ENCODE measurements at places on chromosomes 5 and 9.

DNA sequence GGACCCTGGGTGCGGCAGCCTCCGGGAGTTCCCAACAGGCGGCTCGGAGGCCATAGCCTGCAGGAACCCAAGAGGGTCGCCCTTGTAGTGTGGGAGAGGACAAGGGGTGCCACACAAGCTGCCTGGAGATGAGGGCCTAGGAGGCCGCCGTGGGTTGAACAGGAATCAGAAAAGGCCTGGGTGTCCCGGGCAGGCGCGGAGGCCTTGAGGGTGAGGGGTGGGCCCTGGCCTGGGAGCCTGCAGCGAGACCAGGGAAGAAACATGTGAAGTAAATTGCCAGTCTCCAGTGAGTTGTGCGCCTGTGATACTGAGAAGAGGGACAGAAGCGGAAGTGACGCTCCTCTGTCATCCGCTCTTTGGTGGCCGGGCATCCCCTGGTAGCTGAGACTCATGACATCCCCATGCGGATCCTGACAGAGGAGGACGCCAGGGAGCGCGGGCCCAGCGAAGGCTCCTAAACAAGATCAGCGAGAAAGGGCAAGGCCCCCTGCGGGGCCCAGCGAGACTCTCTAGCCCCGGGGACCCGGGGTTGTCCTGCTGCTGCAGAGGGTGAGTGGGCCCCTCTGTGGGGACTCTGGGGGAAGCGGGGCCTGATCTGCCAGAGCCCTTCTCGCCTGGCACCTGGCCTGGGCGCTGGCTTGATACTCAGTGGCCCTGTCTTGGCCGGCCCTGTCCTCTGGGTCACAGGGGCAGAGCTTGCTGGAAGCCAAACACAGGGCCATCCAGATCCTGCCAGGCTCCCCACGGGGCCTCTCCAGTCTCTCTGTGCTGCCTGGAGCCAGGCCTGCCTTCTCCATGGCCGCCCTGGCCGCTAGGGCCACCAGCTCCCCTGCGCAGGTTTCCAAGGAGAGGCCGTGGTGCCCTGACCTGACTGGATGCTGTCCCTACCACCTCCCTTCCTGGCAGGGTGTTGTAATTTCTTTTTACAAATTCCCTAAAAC lies 788.4 kb downstream of the TLE4 start:
- DNase-seq: no peak

- no peak for DNase-seq
Observed at GRCh38 chr5:172322028-172322965, 38.7 kb upstream of the UBTD2 start.

DNA sequence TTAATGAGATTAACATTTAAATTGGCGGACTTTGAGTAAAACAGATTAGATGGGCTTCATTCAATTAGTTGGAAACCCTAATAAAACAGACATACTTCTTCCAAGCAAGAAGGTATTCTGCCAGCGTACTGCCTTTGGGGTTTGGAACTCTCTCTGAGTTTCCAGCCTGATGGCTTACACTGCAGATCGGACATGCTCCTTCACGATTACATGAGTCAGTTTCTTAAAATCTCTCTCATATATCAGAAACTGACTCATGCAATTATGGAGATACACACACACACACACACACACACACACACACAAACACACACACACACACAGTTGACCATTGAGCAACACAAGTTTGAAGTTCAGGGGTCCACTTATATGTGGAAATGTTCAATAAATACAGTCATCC lies 789.4 kb downstream of the CDH12 start:
- DNase-seq: no peak

DNA sequence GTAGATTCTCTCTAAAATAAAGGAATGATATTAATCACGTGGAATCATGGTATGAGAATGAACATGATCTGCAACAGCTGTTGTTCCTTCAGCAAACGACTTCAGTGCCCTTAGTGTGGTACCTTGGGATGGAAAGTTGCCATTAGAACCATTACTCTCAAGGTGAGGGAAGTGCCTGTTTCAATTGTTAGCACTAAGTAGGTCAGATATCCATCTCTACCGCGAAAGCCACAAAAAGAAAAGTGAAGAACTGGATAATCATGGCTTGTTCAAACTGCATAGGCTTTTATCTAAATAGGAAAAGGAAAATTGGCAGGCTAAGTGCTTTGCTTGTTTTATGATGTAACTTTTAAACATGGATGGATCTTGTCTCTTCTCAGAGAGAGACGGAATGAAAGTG lies 380.7 kb downstream of the MRPS30 start:
- DNase-seq: no peak

DNA sequence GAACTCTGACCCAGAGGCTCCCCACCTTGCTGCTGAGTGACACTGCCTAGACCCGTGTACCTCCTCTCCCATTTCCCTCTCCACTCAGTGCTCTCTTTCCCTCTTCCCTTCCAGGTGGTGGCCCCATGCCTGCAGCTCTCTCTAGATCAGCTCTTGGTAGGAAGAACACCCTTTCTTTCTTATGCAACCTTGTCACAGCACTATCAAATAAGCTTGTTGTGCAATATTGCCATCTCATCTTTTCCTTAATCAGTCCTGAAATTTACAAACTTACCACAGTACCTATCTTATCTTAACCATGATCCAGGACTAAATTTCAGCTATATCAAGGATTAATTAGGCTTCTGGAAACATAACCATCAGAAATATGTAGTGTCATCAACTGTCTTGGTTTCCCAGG lies 88.6 kb downstream of the ZFAND5 start:
- DNase-seq: no peak

- DNase-seq: no peak
Observed at GRCh38 chr9:135857843-135858242, 49.5 kb downstream of the CAMSAP1 start.

GRCh38 chr9:81690251-81690851 lies 1.0 kb upstream of the TLE1 start:
- DNase-seq: no peak

- no peak for DNase-seq
Observed at GRCh38 chr5:73748510-73749400, 122.8 kb downstream of the ARHGEF28 start.

- no peak for DNase-seq
Observed at GRCh38 chr9:27538647-27539046, 9.0 kb upstream of the MOB3B start.

DNA sequence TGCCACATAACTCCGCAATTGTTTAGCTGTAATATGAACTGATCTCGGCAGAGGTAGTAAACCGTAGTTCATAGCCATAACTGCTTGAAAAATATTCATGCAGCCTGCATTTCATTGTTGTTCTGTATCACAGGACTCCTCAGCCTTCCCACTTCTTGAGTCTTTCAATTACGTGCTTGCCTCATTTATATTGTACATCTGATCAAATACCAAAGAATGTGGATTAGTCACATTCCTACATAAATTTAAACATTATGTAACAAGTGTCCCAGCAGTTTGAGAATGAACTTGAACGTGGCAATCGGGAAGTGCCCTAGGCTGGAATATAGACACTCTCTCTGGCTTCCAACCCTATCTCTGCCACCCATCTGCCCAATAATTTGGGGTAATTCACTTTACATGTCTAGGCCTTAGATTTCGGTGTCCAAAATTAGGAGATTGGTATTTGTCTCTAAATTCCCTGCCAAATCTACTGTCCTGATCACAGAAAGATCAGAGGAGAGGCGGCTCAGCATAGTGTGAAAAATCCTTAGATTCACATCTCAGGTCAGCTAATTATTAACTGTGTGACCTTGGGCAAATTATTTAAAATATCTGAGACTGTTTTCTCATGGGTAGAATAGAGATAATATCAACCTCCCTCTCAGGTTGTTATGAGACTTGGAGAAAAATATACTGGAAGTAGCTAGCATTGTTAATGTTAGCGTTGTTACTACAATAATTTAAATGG lies 215.1 kb upstream of the RFX3 start:
- DNase-seq: no peak

GRCh38 chr9:93659044-93659836 lies 82.9 kb downstream of the PHF2 start:
- DNase-seq: no peak

DNA sequence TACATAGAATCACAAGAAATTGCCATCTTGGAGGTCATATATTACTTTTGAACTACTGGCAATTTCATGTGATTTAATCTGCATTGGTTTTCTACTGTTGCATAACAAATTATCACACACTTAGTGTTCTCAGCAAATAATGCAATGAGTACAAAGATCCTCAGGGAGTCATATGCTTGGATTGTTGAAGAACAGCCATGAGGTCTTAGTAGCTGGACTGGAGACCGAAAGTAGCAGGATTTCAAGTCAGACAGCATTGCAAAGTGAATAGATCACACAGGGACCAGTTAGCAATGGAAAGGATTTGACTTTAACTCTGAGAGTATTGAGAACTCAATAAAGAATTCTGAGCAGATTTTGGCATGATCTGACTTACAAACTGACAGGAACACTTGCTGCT lies 32.2 kb upstream of the FRMD3 start:
- no peak for DNase-seq

DNA sequence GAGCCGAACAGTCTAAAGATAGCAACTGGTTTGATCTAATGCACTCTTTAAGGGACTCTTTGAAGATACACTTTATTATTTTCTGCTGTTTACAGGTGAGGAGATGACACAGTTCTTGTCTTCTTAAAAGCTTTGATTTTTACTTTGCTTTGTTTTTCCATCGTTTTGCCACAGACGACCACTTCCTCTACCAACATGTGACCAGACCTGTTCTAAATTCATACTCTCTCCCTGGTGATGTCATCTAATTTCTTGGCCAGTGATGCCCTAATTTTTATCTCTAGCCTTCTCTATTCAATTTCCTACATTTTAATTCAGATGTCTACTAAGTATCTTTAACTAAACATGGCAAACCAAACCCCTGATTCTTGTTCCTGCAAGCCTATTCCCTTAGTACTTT lies 583.4 kb upstream of the ITGA1 start:
- no peak for DNase-seq

DNA sequence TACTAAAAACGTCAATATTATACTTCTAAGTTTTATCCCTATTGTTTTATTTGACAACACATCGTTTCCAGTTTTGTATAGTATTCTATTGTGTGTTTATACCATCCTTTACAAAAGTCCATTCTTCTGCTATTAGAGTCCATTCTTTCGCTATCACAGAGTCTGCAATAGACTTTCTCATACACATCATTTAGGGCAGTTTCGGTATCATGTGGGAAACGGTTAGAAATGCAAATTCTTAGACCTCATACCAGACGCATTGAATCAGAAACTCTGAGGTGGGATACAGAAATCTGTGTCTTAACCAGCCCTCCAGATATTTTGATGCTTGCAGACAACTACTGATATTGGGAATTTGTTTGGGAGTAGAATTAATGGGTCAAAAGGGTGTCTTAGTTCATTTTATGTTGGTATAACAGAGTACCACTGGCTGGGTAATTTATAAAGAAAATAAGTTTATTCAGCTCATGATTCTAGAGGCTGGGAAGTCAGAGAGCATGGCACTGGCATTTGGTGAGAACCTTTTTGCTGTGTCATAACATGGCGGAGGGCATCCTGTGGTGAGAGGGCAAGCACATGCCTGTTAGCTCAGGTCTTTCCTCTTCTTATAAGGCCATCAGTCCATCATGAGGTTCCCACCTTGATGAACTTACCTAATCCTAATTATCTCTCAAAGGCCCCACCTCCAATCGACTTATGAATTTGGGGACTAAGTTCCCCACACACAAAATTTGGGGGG lies 21.1 kb downstream of the CARTPT start:
- DNase-seq: no peak

DNA sequence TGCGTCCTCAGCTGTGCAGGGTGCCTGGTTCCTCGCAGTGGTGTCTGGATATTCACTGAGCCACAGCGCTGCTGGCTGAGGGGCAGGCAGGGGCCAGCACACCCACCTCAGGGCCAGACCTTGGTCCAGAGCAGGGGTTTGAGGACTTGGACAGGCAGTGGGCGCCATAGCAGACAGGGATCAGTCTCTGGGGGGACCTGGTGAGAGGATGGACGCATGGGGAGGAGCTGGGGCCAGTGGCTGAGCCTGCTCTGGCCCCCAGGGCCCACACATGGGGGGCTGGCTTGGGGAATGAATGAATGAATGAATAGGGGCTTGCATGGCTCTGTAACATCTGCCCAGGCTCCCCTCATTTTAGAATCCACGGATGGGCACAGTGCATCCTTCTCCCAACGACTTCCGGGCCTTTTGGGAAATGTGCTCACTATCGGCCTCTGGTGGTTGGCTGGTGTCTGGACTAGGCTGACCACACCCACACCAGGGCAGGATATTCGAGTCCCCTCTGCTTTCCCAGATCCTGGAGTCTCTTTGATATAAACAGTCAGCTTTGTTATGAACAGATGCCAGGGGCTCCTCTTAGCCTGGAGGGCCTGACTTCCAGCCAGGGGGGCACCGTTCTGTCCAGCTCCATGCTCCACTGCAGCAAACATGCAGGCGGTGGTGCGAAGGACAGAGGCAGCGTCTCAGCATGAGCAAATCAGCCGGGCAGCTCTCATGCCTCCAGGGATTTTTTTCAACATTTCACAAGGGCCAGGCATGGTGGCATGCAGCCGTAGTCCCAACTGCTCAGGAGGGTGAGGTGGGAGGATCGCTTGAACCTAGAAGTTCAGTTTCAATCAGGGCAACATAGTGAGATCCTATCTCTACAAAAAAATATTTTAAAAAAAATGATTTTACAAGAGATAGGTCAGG lies 62.6 kb downstream of the NEK6 start:
- DNase-seq: peak; percentile 33

- no peak for DNase-seq
Observed at GRCh38 chr9:4798281-4799032, 5.7 kb downstream of the RCL1 start.

GRCh38 chr9:117081641-117082317 lies 333.1 kb downstream of the ASTN2 start:
- no peak for DNase-seq

DNA sequence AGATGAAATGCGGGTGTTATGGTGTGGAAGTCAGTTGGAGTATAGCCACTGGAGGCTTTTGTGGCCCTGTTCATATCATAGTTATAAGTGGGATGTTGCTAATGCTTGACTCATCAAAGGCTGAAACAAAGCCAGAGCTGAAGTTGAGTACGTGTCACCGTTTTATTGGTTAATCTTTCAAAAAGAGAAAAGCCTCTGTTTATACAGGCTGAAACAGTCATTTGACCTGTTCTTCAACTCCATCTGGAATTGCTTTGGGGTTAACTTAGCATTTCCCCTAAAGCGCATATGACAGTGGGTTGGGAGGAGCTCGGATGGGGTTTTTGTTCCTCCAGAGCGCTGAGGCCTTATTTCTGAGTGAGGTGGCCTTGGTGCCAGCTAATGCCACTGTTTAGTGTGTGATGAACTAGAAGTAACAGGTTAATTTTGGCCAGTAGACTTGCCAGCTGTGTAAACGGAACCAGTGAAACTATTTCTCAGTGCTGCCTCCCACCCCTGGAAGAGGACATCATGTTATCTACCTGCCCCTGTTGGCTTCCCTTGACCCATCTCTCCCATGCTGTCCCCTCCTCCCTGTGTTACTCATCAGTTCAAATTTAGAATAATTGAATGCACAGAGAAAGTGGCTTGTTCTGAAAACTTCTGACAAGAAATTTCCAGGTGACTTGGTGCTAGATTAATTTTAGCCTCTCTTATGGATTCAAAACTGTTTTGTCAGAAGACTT lies 34.2 kb downstream of the MTAP start:
- no peak for DNase-seq

GRCh38 chr9:131121346-131121745 lies 4.0 kb upstream of the NUP214 start:
- DNase-seq: no peak
